ENCODE measurements at places on chromosomes 5 and 9.

DNA sequence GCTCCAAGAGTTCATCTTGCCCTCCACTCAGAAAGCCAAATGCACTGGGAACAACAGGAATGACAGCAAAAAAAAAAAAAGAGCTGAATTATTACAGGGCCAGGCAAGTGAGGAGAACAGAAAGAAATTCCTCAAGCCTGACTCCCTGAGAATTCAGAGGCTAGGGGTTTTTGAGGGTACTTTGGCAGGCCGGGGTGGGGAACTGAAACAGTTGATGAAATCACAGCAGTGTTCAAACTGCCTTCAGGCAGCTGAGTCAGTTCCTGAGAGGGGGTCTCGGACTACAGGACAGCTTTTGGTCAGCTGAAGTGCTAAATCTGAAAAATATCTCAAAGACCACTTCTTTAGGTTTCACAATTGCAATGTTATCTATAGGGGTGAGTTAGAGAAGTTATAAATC, 419.4 kb downstream of the SEMA5A start:
- DNase-seq = no peak

- no peak for DNase-seq
Measured at GRCh38 chr5:67808340-67808739, 407.2 kb upstream of the PIK3R1 start.

- DNase-seq = no peak
Measured at GRCh38 chr5:115985802-115986757, 23.8 kb downstream of the LVRN start.

DNA sequence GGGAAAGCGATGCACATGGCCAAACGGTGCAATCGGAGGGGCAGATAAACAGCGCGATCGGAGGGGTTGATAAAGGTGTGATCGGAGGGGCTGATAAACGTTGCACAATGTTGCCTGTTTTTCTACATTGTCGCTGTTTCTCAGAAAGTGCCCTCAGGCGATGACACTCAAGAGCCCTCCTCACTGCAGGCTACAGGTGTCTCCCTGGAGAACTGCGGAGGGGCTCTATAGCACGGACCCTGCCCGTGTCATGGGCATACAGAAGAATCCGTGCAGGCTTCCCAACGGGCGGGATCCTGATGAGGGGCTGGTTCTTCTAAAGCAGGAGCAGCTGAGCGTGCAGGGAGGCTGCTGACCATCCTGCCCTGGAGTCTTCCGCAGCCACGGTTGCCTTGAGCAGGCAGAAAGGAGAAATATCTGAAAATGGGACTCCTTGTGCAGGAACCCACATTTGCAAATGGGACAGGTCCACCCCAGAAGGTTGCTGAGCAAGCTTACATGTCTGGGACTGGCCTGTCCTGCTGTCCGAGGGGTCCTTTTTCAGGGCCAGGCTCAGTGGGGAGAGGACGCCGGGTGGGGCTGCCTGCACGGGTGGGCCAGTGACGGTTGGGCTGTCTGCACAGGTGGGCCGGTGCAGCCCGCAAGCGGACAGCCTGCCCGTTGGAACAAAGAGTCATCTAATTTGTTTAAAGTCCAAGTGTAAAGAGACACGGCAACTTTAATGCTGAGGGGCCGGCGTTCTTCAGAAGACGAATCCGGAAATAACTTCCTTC, 25.1 kb upstream of the LPCAT1 start:
- DNase-seq = no peak
